Left lung (tissue), 14 donors: ENCODE measurements at places on chromosomes 6 and 20.

DNA sequence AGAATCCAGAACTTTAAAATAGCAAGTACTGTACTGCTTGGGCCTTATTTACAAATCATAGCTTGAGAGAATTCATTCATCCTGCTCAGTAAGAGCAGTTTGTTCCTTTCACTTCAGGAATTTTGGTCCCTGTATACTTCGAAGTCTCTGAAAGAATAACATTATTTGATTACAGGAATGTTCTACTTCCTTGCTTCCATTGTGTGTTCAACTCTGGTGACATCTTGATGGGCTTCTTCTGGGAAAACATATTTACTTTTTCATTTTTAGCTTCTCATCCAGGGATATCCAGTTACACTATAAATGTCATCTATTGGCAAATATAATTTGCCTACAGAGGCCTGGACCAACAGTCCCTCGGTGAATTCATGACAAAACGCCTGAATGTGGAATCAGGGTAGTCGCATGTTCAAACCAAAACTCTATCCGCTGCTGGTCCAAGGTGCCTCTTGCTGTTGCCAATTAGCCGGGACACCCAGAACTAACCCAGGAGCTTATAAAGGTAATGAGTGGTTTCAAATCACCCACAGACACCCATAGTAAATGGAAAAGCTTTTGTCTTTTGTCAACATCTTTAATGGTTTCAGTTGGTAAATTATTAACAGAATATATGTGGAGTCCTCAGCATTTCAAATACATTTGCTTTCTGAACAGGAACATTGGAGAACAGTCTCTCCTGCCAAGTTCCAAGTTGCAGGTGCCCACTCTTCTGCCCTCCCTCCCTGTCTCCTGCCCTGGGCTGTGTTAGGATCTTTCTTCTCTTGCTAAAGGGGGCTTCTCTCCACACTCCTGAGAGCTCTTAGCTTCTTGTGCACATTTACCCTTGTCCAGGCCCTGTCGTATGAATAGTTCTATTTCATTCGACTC, 162.5 kb upstream of the CITED2 start:
- DNase-seq: no peak

DNA sequence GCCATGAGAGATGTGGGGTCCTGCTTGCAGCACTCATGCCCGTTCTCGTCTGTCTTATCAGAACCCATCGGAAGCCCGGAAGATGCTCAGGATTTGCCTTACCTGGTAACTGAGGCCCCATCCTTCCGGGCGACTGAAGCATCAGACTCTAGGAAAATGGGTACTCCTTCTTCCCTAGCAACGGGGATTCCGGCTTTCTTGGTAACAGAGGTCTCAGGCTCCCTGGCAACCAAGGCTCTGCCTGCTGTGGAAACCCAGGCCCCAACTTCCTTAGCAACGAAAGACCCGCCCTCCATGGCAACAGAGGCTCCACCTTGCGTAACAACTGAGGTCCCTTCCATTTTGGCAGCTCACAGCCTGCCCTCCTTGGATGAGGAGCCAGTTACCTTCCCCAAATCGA, 8.3 kb downstream of the PI16 start:
- peak; percentile 86 for DNase-seq

GRCh38 chr6:138383776-138384175, 6.1 kb downstream of the SMIM28 start:
- DNase-seq: no peak

DNA sequence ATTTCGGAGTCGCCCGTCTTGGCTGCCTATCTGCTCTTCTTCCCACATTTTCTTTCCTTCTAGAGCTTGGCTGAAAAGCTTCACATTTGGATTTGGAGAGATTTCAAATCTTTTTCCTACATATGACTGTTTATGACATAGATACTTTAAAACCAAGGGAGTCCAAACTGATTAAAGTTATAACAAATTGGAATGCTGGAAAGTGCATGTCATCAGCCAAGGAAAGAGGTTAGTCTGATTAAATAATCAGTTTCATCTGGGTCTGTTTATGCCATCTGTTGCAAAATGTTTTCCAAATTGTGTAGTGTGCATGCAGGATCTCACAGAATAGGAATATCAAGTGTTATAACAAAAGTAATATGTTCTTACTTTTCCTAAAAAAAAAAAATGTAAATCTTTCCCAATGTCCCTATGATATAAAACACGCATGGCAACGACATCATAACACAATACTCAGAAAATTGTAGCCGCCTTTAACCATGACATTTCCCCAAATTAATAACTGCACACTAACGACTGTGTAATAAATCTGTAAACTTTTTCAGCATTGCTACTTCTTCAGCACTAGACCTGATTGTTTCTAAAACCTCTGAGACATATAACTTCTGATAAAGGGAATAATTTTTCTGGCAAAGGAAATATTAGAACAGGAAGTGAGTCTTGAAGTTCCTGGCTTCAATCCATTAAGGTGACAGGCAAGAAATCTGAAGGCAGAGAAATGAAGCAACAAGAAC, 230.2 kb upstream of the FOXQ1 start:
- peak; percentile 43 for DNase-seq

GRCh38 chr20:16262594-16262993, 310.7 kb downstream of the KIF16B start:
- no peak for DNase-seq

- DNase-seq: no peak
Measured at GRCh38 chr6:92586236-92586977, 833.0 kb downstream of the EPHA7 start.

GRCh38 chr6:44564906-44565524, 177.5 kb downstream of the CDC5L start:
- no peak for DNase-seq

GRCh38 chr6:4743062-4743461, 33.1 kb upstream of the CDYL start:
- no peak for DNase-seq

DNA sequence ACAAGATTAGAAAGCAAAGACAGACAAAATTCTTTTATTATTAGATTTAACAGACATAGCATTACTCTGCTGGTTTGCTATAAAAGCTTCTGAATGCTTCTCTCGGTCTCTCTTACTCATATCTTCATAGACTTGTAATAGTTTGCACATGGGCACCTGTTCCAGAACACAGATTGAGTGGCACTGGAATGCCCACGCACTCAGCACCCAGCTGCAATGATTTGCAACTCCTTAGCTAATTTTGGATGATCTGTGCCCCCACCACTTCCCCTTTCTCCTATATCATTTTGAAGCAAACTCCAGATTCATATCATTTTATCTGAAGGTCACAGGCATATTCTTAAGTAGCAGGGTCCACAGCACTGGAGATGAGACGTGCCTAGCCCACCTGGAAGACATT, 148.8 kb downstream of the CFAP61 start:
- DNase-seq: no peak

GRCh38 chr6:139981066-139981624, 606.7 kb upstream of the CITED2 start:
- no peak for DNase-seq

- DNase-seq: no peak
Measured at GRCh38 chr6:134663800-134664535, 285.9 kb downstream of the ALDH8A1 start.

DNA sequence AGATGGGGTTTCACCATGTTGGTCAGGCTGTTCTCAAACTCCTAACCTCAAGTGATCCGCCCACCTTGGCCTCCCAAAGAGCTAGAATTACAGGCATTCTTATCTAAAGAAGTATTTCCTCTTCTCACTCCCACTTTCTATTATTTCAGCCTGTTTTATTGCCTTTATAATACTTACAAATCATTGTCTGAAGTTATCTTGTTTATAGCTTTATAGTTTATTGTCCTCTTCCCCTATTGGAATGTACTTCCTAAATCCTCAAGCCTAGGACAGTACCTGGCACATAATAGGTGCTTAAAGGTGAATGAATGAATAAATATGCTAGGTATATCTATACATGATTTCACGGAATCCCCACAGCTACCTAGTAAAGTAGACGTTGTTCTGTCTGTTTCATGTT, 37.8 kb upstream of the RNF182 start:
- DNase-seq: no peak

DNA sequence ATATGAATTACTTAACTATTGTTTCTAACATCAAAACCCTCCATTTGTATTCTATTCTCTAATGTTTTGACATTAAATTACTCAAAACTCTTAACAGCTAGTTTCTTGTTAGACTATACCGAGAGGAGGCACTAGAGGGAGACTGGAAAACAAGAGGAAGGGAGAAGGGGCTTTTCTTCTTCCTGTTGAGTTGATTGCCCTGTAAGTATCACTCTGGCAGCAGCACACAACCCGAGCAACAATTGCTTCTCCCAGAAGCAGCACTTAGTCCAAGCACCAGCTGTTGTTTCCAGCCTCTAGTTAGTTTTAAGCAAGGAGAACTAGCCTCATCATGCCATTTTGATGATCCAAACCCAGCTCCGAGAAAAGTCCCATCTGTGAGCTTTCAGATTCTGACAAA, 603.8 kb downstream of the PRKN start:
- peak; percentile 8 for DNase-seq

- DNase-seq: no peak
Measured at GRCh38 chr6:166462461-166463135, 79.9 kb upstream of the MPC1 start.

GRCh38 chr6:30612213-30612612, 4.8 kb downstream of the PPP1R10 start:
- DNase-seq: no peak

GRCh38 chr6:158640519-158640918, 4.0 kb downstream of the DYNLT1 start:
- no peak for DNase-seq

DNA sequence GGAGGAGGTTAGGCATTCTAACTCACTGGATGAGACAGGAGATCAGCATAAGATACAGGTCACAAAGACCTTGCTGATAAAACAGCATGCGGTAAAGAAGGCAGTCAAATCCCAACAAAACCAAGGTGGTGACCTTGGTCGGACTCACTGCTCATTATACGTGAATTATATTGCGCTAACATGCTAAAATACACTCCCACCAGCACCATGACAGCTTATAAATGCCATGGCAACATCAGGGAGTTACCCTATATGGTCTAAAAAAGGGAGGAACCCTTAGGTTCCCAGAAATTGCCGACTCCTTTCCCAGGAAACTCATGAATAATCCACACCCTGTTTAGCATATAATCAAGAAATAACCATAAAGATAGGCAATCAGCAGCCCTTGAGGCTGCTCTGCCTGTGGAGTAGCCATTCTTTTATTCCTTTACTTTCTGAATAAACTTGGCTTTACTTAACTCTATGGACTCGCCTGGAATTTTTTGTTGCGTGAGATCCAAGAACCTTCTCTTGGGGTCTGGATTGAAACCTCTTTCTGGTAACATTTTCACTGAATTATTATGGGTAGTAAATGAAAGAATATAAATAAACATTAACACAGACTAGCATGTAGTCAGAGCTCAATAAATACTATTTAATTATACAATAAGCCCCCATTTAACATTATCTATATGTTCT, 3.0 kb upstream of the LAMA4 start:
- no peak for DNase-seq

GRCh38 chr6:77620278-77620882, 32.5 kb upstream of the MEI4 start:
- no peak for DNase-seq

DNA sequence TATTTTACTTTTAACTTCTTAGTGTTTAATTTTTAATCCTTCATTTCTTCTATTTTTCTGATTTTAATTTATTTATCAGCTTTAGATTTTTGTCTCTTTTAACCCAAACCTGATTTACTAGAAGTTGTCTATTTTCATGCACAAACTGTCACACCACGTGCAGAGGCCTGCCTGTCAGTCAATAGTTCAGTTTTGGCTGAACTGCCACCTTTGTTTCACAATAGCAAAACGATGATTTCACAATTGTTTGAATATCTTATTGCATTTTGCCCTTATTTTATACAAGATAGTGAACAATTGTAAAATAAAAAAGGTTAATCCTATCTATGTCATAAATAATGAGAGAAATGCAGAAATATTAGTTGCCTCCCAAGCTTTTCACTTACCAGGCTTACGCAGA, 24.0 kb upstream of the PPP1R3G start:
- DNase-seq: no peak

DNA sequence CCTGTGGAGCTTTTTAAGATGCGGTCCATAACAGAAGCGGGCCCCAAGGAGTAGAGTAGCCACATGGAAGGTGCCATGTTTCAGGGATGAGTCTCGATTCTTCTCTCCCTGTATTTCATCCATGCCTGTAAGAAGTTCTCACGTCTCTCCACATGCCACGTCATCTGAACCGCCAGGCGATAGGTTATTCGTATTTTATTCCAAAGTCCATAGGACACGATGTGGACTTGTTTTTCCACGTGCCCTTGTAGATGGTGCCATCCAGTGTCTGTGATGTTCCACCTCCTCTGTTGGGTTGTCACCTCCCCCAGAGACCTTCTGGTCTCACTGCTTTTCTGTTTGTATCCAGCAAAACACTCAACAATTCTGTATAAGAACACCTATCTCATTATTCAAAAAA, 17.6 kb downstream of the HEBP2 start:
- DNase-seq: no peak

DNA sequence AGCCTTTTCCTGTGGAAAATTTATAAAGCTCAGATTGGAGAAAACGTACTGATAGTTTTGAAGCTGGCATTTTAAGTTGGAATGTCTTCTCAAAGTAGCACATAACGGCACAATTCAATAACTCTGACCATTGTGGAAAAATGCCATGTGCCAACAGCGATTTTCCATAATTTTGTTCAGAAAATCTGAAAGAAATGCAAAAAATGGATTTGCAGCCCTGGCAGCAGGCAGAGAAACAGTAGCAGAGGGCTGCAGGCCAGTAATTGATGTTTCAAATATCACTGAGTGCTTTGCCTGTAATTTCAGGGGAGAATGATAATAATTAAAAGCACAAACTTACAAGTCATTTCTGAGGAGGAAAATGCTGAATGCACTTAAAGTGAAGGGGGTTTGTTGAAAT, 507.4 kb downstream of the MAFB start:
- no peak for DNase-seq

DNA sequence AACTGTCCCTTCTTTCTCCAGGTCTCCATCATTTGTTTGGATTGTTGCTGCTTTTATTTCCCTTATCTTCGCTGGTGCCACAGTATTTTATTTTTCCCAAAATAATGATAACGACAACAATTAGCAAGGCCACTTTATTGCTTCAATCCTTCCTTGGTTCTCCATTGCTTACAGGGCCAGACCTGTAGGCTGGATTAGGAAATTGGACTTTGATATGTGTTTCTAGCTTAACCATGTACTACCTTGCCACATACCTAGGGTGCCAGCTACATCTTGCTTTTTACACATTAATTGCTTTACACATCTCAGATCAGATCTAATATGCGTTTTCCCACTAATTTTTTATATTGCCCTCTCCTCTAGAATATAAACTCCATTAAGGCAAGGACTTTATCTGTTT, 195.4 kb downstream of the HIVEP2 start:
- no peak for DNase-seq

DNA sequence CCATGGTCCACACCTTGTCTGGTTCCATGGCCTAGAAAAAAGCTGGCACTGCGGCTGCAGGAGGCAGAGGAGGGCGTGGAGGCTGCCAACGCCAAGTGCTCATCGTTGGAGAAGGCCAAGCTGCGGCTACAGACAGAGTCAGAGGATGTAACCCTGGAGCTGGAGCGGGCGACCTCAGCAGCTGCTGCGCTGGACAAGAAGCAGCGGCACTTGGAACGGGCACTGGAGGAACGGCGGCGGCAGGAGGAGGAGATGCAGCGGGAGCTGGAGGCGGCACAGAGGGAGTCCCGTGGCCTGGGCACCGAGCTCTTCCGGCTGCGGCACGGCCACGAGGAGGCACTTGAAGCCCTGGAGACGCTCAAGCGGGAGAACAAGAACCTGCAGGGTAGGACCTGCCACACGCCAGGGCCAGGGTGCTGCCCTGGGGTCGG, 43.4 kb downstream of the MYH7B start:
- no peak for DNase-seq

GRCh38 chr20:15022921-15023320, 685.5 kb upstream of the FLRT3 start:
- no peak for DNase-seq
